Endothelial cell of umbilical vein (primary cell): ENCODE measurements at places on chromosomes 5 and 9.

GRCh38 chr5:50711280-50711679, 44.8 kb downstream of the PARP8 start:
- no peak overlapping the region for H3K27ac ChIP-seq
- no peaks in the 10 kb centered on the region for H3K36me3 ChIP-seq
- no peaks in the 10 kb centered on the region for H3K4me1 ChIP-seq
- H3K27me3 ChIP-seq = no peaks in the 10 kb centered on the region
- DNase-seq = no peak

GRCh38 chr9:89225991-89226471, 47.4 kb upstream of the SHC3 start:
- H3K27ac ChIP-seq = no peak overlapping the region
- H3K4me3 ChIP-seq = no peak overlapping the region
- H3K4me1 ChIP-seq = no peaks in the 10 kb centered on the region
- H3K36me3 ChIP-seq = no peaks in the 10 kb centered on the region
- DNase-seq = no peak

GRCh38 chr9:134598884-134599245, 42.7 kb upstream of the COL5A1 start:
- peaks cover 19% of the 10 kb centered on the region for H3K4me1 ChIP-seq
- no peak overlapping the region for H3K4me3 ChIP-seq
- no peak overlapping the region for H3K27ac ChIP-seq
- DNase-seq = no peak
- H3K27me3 ChIP-seq = no peaks in the 10 kb centered on the region
- no peaks in the 10 kb centered on the region for H3K36me3 ChIP-seq

DNA sequence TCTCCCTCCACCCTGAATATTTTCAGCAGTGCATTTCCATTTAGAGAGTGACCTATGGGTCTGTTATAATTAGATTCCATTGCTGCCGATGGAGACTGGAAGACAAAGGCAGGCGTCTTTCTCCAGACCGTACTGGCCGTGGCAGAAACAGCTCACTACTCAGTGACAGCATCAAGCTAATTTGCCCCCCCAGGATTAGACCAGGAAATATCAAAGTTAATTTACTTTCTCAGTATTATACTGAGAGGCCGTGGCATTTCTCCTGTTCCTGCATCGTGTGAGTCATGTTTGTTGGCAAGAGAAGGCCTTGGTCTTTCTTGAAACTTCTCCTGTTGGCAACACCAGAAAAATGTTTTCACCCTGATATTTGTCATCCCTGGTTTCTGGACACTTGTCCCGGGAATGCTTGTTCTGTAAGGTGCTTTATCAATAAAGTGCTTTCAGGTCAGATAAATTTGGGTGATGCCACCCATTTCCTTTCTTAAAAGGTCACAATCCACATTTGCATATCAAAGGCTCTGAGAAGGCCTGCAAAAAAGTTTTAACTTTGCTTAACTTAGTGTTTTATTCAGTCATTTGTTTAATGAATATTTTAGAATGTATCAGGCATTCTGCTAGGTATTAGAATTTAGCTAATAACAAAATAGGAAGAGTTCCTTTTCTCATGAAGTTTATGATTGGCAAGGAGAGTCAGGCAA, 28.4 kb downstream of the SV2C start:
- DNase-seq = peak; percentile 45
- no peak overlapping the region for H3K27ac ChIP-seq
- no peaks in the 10 kb centered on the region for H3K27me3 ChIP-seq
- H3K4me1 ChIP-seq = peaks cover 2% of the 10 kb centered on the region

DNA sequence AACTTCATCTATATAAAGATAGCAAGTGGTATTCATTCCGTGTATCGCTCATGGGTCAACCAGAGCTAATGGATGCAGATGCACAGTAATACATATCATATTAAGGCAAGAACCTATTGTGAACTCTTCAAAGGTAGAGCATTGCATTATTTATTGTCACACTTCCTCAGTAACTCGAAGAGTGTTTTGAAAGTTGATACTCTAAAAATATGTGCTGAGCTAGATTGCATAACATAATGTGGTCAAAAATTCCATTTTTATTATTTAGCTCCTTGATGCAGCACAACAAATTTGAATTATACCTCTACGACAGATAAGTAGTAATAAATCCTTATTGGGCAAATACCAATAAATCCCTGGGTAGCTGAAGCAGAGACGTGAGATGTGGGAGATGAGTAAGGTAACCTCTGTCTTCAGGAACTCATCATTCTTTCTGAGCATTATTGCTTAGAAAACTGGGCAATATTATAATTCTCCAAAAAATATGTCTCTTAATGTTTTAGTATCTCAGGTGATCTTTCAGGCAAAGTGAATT, 70.3 kb downstream of the CDH18 start:
- no peaks in the 10 kb centered on the region for H3K36me3 ChIP-seq
- no peak for DNase-seq
- no peaks in the 10 kb centered on the region for H3K27me3 ChIP-seq
- no peaks in the 10 kb centered on the region for H3K4me1 ChIP-seq
- H3K27ac ChIP-seq = no peak overlapping the region

- H3K4me1 ChIP-seq = no peaks in the 10 kb centered on the region
- peaks cover 5% of the 10 kb centered on the region for H3K27me3 ChIP-seq
- no peak overlapping the region for H3K4me3 ChIP-seq
- H3K27ac ChIP-seq = no peak overlapping the region
- H3K36me3 ChIP-seq = no peaks in the 10 kb centered on the region
Observed at GRCh38 chr9:126558051-126558665, 55.6 kb upstream of the LMX1B start.

DNA sequence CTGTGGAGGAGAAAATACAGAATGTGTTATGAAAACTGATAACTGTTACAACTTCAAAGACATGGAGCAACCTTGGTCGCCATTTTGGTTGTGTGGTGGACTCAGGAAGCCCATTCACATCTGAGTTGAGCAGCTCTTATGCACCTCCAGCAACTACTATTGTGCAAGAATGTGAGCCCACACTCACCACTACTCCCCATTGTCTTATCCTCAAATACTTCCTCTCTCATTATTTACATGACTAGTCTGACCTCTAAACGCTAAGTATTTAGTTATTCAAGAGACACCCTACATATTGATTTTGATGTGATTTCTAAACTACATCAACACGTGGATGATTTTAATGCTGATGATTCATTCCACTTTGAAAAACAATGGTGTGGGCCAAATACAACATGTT, 516.6 kb upstream of the CLINT1 start:
- no peaks in the 10 kb centered on the region for H3K36me3 ChIP-seq
- H3K4me1 ChIP-seq = no peaks in the 10 kb centered on the region
- no peak overlapping the region for H3K27ac ChIP-seq
- DNase-seq = peak; percentile 51
- no peak overlapping the region for H3K4me3 ChIP-seq
- H3K27me3 ChIP-seq = no peaks in the 10 kb centered on the region

DNA sequence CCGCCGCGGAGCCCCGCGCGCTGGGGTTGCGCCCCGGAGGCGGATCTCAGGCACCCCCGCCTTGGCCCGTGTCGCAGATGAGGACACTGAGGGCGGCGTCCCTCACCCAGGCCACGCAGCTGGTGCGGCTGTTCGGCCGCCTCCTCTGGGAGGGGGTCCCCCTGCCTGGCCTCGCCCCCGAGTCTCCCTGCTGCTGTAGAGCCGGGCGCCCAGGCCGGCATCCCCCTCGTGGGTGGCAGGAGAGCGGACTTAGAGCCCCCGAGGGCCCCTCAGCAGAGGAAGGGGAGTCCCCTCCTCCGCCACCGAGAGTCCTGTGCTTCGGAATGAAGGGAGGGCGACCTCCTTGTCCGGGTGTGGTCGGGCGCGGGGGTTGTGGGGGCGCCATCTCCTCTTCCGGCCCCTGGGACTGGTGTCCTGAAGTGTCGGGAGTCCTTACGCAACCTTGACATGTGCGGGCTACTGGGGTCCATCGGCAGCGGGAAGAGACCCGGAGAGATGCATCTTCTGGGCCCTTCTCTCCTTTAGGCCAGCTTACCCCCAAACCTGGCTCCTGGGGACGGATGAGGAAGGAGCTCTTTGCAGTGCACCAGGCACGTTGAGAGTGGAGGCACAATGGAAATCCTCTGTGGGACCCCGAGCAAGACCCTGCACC, 11.7 kb upstream of the EXOSC2 start:
- peaks cover 11% of the 10 kb centered on the region for H3K4me1 ChIP-seq
- no peaks in the 10 kb centered on the region for H3K36me3 ChIP-seq
- H3K27ac ChIP-seq = no peak overlapping the region
- H3K27me3 ChIP-seq = peaks cover 3% of the 10 kb centered on the region
- DNase-seq = peak; percentile 23
- H3K4me3 ChIP-seq = peak overlapping the region; percentile 35
